ENCODE measurements at places on chromosomes 5 and 9. TPM values are rescaled to one million over a fixed set of nuclear protein-coding genes. Genes with fewer than 3 reads are reported as not detected.

GRCh38 chr5:106019261-106019660 lies 1651.5 kb downstream of the EFNA5 start:
- DNase-seq = no peak

DNA sequence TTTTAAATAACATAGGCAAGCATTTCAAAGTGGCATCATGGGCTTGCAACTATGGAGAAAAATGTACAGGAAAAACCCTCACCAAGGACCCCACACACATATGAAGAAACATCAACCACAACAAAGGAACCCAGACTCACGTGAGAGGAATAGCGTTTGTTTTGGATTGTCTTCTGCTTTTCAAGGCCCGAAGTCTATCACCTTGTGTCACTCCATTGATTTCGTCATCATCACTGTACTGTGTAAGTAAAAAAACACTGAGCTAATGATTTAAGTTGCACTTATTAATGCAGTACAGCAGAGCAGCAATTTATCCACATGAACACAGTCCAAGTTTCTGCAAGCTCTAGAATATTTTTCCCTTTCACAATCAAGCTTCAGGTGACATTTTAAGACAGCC lies 72.4 kb downstream of the HABP4 start:
- DNase-seq = no peak

DNA sequence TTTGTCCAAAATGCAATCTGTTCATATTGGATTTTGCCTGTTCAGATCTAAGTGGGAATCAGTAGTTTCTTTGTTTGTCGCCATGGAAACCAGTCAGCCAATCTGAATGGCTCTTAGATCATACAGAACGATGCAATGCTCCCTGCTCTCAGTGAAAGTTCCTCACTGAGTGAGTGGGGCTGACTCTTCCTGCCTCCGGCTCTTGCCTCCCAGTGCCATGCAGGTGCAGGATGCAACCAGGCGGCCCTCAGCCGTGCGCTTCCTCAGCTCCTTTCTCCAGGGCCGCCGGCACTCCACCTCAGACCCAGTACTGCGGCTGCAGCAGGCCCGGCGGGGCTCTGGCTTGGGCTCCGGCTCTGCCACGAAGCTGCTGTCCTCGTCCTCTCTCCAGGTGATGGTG lies at the start of gene PTPDC1:
Gene PTPDC1, plus strand, starts transcription at position 151 of the 400 bp plus-strand sequence. Its CDS starts 67 bp downstream, at position 218.
- no peak for DNase-seq

- no peak for DNase-seq
Observed at GRCh38 chr9:88905506-88905905, 85.8 kb upstream of the S1PR3 start.

DNA sequence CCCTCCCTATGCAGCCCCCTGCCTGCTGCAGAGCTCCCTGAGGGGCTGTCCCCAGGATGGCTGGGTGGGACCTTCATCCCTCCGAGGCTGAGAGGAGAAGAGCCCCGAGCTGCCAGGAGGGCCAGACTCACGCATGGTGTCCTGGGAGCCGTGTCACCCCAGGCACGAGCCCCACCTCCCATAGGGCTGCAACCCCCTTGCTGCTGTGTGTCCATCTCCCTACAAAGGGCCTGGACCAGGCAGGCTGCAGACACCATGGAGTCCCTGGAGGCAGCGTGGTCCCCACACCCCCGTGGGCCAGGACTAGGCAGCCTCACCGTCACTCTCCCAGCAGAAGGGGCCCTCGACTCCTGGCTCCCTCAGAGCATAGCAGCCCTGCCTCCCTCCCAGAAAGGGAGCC lies 11.2 kb upstream of the SEC16A start:
- no peak for DNase-seq

TUSC1 gene
- not detected for total RNA-seq

SLC6A19 gene
- total RNA-seq = not detected

GRCh38 chr5:170536525-170536924 lies 32.7 kb downstream of the KCNIP1 start:
- no peak for DNase-seq

- DNase-seq = no peak
Observed at GRCh38 chr9:109792951-109793546, 13.1 kb downstream of the PALM2AKAP2 start.

GRCh38 chr5:81850501-81851357 lies 99.8 kb upstream of the SSBP2 start:
- DNase-seq = no peak

Measured in T-helper 17 cell (primary cell).